Lower lobe of right lung (tissue), 2 donors: ENCODE measurements at places on chromosomes 6 and 20. TPM values are rescaled to one million over a fixed set of nuclear protein-coding genes. Genes with fewer than 3 reads are reported as not detected.

Gene C6orf141
- 4.1 TPM for total RNA-seq

DNA sequence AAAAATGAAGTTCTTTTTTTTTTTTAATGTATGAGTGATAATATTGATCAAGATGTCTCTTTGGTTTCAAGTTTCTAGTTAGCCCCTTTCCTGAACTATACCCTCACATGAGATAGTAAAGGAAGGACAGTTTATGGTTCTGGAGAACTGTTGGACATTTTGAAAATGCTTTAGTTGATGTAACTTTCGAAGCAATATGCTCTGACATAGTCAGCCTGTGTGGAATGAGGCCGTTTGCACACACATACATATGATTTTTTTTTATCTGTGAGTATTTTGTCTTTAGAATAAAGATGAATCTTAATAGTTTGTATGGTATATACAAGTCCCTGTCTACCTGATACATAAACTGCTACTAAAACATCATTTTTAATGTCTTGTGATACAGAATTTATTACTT, 177.0 kb downstream of the ARID1B start:
- no peak overlapping the region for H3K27ac ChIP-seq
- H3K27me3 ChIP-seq: no peaks in the 10 kb centered on the region
- no peaks in the 10 kb centered on the region for H3K36me3 ChIP-seq
- no peak for DNase-seq
- peaks cover 46% of the 10 kb centered on the region for H3K4me1 ChIP-seq

GRCh38 chr20:63968928-63969760, 586 bp downstream of the ZNF512B start:
- peaks cover 31% of the 10 kb centered on the region for H3K4me1 ChIP-seq
- peak overlapping the region; percentile 71 for H3K27ac ChIP-seq
- no peaks in the 10 kb centered on the region for H3K27me3 ChIP-seq
- H3K36me3 ChIP-seq: peaks cover 30% of the 10 kb centered on the region

Gene XKR7
- total RNA-seq: 0.06 TPM

DNA sequence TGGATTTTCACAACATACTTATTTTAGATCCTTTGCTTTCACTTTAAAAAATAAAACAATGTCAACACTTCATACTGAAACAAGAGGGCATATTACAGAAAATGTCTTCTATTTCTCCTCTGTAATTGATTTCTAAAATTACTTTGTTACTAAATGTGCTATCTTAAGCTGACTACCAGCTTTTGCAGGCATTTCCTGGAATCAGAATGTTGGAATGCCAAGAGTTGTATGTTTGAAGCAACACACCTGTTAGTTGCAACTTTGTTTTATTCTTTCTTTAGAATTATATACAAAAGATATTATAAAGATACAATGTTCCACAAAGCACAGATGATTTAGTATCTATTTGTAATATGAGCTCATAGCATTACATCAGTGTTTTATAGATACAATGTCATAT, 62.5 kb upstream of the TMEM170B start:
- no peaks in the 10 kb centered on the region for H3K36me3 ChIP-seq
- H3K27ac ChIP-seq: no peak overlapping the region
- H3K27me3 ChIP-seq: no peaks in the 10 kb centered on the region
- H3K4me3 ChIP-seq: no peak overlapping the region
- H3K4me1 ChIP-seq: peaks cover 21% of the 10 kb centered on the region

- no peak for DNase-seq
- peaks cover 9% of the 10 kb centered on the region for H3K36me3 ChIP-seq
- no peaks in the 10 kb centered on the region for H3K27me3 ChIP-seq
- no peak overlapping the region for H3K27ac ChIP-seq
- no peaks in the 10 kb centered on the region for H3K4me1 ChIP-seq
Measured at GRCh38 chr6:10740061-10740460, 7.5 kb upstream of the TMEM14B start.

- no peak overlapping the region for H3K4me3 ChIP-seq
- no peaks in the 10 kb centered on the region for H3K36me3 ChIP-seq
- no peaks in the 10 kb centered on the region for H3K27me3 ChIP-seq
- no peaks in the 10 kb centered on the region for H3K4me1 ChIP-seq
- H3K27ac ChIP-seq: no peak overlapping the region
Measured at GRCh38 chr6:113782636-113783035, 74.5 kb upstream of the MARCKS start.

GRCh38 chr6:120903836-120904235, 430.4 kb downstream of the TBC1D32 start:
- no peak overlapping the region for H3K4me3 ChIP-seq
- H3K27me3 ChIP-seq: no peaks in the 10 kb centered on the region
- H3K4me1 ChIP-seq: no peaks in the 10 kb centered on the region
- H3K36me3 ChIP-seq: no peaks in the 10 kb centered on the region
- no peak for DNase-seq

GRCh38 chr6:138424004-138424904, 20.2 kb downstream of the HEBP2 start:
- H3K4me1 ChIP-seq: peaks cover 18% of the 10 kb centered on the region
- H3K4me3 ChIP-seq: no peak overlapping the region
- peaks cover 17% of the 10 kb centered on the region for H3K36me3 ChIP-seq
- no peaks in the 10 kb centered on the region for H3K27me3 ChIP-seq

Gene MCM9
- 23.6 TPM for total RNA-seq

Gene AIF1
- 109 TPM for total RNA-seq

Gene FAM50B
- 10.6 TPM for total RNA-seq

Gene DLK2
- 0.53 TPM for total RNA-seq

DNA sequence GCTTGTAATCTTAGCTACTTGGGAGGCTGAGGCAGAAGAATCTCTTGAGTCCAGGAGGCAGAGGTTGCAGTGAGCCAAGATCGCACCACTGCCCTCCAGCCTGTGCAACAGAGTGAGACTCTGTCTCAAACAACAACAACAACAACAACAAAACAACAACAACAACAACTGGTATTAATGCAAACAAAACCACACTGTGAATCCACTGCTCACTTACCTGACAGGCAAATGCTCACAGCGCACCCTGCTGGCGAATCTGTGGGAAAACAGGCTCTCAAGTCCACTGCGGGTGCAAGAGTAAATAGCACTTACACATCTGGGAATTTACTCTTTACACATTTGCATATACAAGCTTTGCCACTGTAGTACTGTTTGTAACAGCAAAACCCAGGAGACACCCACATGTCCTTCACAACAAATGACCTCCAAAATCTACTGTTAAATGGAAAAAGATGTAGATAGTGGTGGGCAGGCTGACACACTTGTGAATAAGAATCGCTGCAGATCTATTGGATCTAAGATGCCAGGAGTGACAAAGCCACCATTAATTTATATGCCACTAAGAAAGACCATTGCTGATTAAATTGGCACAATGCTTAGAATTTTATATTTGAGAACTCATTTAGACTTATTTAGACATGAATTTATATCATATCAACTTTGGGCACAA, 29.3 kb downstream of the NSFL1C start:
- no peaks in the 10 kb centered on the region for H3K27me3 ChIP-seq
- no peak overlapping the region for H3K27ac ChIP-seq
- DNase-seq: peak; percentile 82
- H3K36me3 ChIP-seq: peaks cover 23% of the 10 kb centered on the region
- peaks cover 11% of the 10 kb centered on the region for H3K4me1 ChIP-seq
- H3K4me3 ChIP-seq: no peak overlapping the region

GRCh38 chr6:40411881-40412280, 175.3 kb downstream of the LRFN2 start:
- no peaks in the 10 kb centered on the region for H3K27me3 ChIP-seq
- no peak for DNase-seq
- no peak overlapping the region for H3K4me3 ChIP-seq
- H3K36me3 ChIP-seq: no peaks in the 10 kb centered on the region
- no peak overlapping the region for H3K27ac ChIP-seq

Gene VIP
- total RNA-seq: 1.5 TPM

Gene ZNF512B
- 13.7 TPM for total RNA-seq

DNA sequence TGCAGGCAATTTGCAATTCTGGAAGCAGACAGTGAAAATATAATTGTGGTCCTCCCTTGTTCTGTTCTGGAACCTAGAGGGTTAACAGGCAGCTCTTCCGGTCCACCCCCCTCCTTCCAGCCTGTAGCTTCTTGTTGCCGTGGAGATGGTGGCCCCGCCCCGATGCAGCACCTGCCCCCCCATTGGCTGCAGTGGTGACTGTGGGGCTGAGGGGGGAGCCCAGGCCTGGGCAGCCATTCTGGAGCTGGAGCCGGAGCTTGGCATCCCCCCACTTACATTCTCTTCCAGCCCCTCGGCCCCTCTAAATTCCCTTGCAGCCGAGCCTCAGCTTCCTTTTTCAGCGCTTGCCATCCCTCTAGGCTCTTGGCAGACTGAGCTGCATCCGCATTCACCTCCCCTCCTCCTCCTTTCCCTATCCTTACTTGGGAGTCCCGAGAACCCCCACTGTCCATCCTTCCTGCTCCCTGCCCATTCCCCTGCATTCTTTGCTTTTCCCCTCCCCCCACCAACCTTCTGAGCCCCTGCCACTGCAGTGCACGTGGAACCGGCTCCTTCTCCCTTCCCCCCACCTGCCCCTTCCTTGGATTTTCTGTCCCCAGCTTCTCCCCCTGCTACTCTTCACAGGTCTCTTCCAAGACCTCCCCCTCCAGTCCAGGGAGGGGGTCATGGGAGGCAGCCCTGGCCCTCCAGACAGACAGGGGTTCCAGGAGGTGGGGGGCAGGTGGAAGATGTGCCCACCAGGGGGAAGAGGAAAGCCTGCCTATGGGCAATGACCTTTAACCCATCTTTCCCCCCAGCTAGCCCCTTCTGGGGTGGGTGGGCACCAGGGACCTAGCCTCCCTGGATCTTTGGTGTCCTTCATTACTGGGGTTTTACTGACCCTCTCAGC, 11.4 kb downstream of the SYNGAP1 start:
- H3K27me3 ChIP-seq: no peaks in the 10 kb centered on the region
- peaks cover 50% of the 10 kb centered on the region for H3K4me1 ChIP-seq
- peak; percentile 71 for DNase-seq
- H3K27ac ChIP-seq: no peak overlapping the region
- peaks cover 13% of the 10 kb centered on the region for H3K36me3 ChIP-seq
- H3K4me3 ChIP-seq: peak overlapping the region; percentile 10

Gene TSHZ2
- total RNA-seq: 12.6 TPM

Gene FRK
- 7.4 TPM for total RNA-seq

GRCh38 chr20:24634855-24635254, 165.4 kb downstream of the SYNDIG1 start:
- H3K27me3 ChIP-seq: no peaks in the 10 kb centered on the region
- H3K27ac ChIP-seq: no peak overlapping the region
- no peaks in the 10 kb centered on the region for H3K36me3 ChIP-seq
- no peaks in the 10 kb centered on the region for H3K4me1 ChIP-seq

- H3K27me3 ChIP-seq: no peaks in the 10 kb centered on the region
- H3K4me1 ChIP-seq: no peaks in the 10 kb centered on the region
- no peak overlapping the region for H3K4me3 ChIP-seq
- no peak for DNase-seq
- H3K27ac ChIP-seq: no peak overlapping the region
- peaks cover 98% of the 10 kb centered on the region for H3K36me3 ChIP-seq
Measured at GRCh38 chr20:38547288-38548085, 33.5 kb upstream of the ADIG start.

DNA sequence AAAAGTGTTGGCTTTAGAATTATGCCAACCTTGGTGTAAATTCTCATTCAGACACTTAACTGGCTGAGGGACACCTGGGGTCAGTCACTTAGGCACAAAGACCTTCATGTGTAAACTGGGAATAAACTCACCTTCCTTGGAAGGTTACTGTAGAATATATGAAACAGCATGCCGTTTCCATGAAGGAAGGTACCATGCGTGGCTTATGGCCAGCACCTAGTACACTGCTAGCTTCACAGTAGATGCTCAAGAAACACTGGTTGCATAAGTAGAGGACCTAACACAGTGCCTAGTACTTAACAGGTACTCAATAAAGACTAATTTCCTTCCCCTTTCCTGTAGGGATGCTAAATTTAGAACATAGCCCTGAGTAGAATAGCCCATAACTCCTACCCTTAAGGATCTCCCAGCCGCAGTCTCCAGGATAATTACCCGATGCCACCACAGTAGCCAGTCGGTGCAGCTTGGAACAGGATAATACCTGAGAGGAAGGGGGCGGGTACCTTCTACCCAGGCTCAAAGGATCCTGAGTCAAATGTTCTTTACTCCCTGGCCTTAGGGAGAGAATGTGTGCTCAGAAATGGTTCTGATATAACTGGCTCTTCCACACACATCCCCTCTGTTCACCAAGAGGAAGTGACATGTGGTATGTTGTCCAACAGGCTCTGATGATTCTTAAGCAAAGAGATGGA, 3.6 kb downstream of the BCL2L1 start:
- peaks cover 33% of the 10 kb centered on the region for H3K36me3 ChIP-seq
- H3K27me3 ChIP-seq: no peaks in the 10 kb centered on the region
- H3K27ac ChIP-seq: peak overlapping the region; percentile 100
- peak overlapping the region; percentile 98 for H3K4me3 ChIP-seq

GRCh38 chr6:167094820-167095637, 27.9 kb upstream of the CCR6 start:
- H3K27ac ChIP-seq: no peak overlapping the region
- no peak overlapping the region for H3K4me3 ChIP-seq
- no peaks in the 10 kb centered on the region for H3K36me3 ChIP-seq
- no peaks in the 10 kb centered on the region for H3K4me1 ChIP-seq

GRCh38 chr20:40471261-40471629, 217.8 kb downstream of the MAFB start:
- H3K27ac ChIP-seq: peak overlapping the region; percentile 54
- peaks cover 3% of the 10 kb centered on the region for H3K27me3 ChIP-seq
- H3K4me1 ChIP-seq: peaks cover 22% of the 10 kb centered on the region
- DNase-seq: no peak
- H3K4me3 ChIP-seq: no peak overlapping the region

Gene ID1
- 196 TPM for total RNA-seq

- no peak overlapping the region for H3K27ac ChIP-seq
- no peaks in the 10 kb centered on the region for H3K36me3 ChIP-seq
- H3K4me1 ChIP-seq: peaks cover 15% of the 10 kb centered on the region
Measured at GRCh38 chr20:33864324-33864963, 53.3 kb downstream of the CHMP4B start.

DNA sequence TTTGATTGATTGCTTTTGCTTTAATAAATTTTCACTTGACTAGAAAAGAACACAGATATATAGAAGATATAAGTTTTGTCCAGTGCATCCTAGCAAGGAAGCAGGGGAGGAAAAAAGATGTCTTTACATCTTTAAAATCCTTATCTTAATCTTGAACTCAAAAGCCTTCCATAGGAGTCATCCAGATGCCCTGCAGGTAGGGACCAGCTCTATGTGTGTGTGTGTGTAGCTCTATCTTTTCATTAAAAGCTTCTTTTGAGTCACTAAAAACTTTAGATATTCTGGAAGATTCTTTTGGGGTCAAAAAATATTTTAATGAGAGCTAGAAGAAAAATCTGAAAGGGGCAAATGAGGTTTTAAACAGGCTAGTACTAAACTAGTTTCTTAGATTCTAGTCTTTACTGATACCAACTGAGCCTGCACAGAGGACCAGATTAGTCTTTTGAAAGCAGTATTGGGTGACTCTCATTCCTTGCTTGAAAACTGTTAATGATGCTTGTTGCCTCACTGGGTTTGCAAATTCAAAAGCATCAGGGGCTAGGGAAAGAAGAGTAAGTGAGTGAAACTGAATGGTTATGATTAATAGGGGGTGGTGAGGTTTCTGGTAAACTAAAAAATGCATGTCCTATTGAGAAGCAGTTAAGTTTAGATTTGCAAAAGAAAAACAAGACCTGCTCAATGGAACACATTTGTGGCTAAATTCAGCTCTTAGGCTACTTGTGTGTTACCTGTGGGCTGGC, 40.6 kb upstream of the JAG1 start:
- H3K4me1 ChIP-seq: peaks cover 8% of the 10 kb centered on the region
- no peaks in the 10 kb centered on the region for H3K36me3 ChIP-seq
- H3K4me3 ChIP-seq: no peak overlapping the region
- H3K27ac ChIP-seq: no peak overlapping the region
